ENCODE measurements at places on chromosomes 12 and 14.

GRCh38 chr12:47422611-47423010 lies 283.2 kb downstream of the RPAP3 start:
- no peak for DNase-seq

- DNase-seq, result no peak
These were observed 8.6 kb upstream of the RPH3A start for GRCh38 chr12:112782943-112783342.

GRCh38 chr12:34109390-34109789 lies 87.1 kb downstream of the ALG10 start:
- DNase-seq, result no peak

DNA sequence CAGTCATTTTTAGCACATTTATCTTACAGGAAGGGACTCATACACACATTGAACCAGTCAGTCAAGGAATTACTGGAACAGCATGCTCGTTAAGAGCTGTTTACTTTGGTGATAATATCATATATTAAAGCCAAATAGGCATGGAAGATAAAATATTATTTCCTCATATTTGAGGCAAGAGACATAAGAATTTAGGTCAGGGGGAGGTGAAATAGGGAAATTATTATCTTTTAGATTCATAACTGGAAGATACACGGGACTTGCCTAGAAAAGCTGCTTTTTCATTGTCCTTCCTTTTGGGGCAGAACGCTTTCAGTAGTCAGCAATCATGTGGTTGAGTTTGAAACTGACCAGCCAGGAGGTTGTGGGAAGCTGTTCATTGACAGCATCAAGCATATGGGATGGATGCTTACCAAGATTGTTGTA lies 72.5 kb downstream of the NTN4 start:
- no peak for DNase-seq

- DNase-seq, result no peak
These were observed 1.9 kb upstream of the ARL6IP4 start for GRCh38 chr12:122978507-122978955.

DNA sequence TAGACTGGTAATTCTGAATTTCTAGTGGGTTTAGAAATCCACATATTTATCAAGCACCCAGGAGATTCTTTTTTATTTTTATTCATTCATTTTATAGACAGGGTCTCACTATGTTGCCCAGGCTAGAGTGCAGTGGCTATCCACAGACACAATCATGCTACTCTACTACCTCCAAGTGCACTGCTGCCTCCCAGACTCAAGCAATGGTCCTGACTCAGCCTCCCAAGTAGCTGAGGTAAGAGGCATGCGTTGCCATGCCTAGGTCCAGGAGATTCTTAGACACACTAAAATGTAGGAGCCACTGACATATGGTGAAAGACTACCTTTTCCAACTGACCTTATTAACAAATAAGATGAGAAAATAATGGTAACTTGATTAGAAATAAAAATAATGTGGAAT lies 38.9 kb downstream of the KIF21A start:
- DNase-seq, result no peak

DNA sequence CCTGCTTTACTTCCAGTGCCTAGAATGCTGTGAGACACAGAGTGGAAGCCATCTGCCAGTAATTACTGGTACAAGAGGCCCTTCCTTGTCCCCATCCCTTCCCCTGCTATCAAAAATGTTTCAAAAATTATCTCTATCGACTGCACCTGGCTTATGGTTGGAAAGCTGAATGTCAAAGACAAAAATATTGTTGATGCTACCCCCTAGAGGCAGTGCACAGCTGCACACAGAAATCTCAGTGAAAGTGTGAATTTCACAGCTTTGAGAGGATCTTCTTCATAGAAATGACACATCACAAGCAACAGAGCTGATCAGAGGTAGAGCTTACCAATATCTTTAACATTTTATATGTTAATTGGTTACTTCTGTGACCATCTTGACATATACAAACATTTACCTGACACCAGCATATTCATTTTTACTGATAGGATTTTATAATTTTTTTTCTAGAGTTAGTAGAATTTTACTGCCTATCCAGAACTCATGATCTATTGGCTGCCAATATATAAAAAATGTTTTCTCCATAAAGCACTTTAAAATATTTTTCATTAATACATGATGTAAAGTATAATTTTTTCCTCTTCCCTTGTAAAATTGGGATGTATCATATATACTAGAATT lies 138.0 kb downstream of the AACS start:
- peak; percentile 25 for DNase-seq

- no peak for DNase-seq
These were observed 166.6 kb downstream of the PIWIL1 start for GRCh38 chr12:130504110-130504839.

DNA sequence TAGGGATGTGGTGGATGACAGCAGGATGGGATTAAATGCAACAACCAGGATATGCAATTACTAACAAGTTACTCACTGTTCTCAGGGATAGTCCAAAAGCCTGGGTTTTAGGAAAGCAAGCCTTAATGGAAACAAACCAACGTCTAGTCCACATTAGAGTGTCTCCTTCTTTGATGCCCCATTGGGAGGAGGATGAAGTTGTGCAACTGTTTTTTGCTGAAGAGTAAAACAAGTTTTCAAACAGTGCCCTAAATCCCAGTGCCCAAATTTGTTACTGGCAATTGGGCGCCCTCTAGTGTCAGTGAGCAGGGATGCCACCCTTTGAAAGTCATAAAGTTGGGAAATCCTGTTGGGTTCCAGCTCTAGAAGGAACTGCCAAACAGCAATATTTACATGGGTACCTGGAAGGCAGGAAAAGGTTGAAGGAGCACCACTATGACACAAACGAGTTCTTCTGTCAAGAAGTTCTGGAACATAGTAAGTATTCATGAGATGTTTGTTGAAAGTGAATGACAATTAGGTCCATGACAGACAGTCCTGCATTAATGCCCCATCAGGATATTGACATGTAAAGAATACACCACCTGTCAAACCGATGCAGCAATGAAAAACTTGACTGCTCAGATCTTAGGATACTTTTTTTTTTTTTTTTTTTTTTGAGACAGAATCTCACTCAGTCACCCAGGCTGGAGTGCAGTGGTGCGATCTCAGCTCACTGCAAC lies 11.1 kb upstream of the DPF3 start:
- peak; percentile 88 for DNase-seq

GRCh38 chr12:39426636-39427240 lies 16.2 kb downstream of the KIF21A start:
- no peak for DNase-seq

DNA sequence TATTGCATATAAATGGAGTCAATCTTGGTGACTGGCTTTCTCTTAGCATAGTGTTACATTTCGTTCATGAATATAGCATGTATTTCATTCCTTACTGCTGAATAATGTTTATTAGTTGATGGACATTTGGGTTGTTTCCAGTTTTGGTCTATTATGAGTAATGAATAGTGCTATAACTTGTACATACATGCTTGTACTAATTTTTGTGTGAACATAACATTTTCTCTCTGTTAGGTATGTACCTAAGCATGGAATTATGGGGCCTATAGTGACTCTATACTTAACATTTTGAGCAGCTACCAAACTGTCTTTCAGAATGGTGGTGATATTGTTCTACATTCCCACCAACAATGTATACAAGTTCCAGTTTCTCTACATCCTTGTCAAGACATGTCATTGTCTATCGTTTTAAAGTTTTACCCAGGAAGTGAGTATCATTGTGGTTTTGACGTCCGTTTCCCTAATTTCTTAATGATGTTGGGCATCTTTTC lies 23.1 kb downstream of the ATP2A2 start:
- DNase-seq, result no peak

GRCh38 chr12:127260999-127261398 lies 1006.0 kb upstream of the TMEM132C start:
- no peak for DNase-seq

GRCh38 chr12:124683152-124684124 lies 116.0 kb upstream of the NCOR2 start:
- DNase-seq, result no peak

- DNase-seq, result no peak
These were observed 60.2 kb upstream of the FERMT2 start for GRCh38 chr14:53011053-53011462.

GRCh38 chr14:38280081-38280480 lies 24.2 kb upstream of the CLEC14A start:
- no peak for DNase-seq

DNA sequence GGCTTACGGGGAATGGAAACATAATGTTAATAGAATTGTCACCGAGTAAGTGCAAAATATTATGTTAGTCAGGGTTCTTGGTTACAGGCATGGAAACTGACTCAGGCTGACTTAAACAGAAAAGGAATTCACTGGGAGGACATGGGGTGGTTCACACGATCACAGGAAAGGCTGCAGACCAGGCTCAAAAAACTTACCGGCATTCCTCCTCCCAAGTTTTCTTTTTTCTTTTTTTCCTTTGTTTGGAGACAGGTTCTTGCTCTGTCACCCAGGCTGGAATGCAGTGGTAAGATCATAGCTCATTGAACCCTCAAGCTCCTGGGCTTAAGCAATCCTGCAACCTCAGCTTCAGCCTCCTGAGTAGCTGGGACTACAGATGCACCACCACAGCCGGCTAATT lies 11.9 kb upstream of the UBE2N start:
- no peak for DNase-seq

GRCh38 chr14:60349663-60350365 lies 100.8 kb downstream of the PPM1A start:
- DNase-seq, result peak; percentile 34
